ENCODE measurements at places on chromosomes 4 and X. TPM values are rescaled to one million over a fixed set of nuclear protein-coding genes. Genes with fewer than 3 reads are reported as not detected.

Gene SMIM20
- total RNA-seq, result 48.7 TPM

Gene CT83
- not detected for total RNA-seq

Gene DOK7
- total RNA-seq, result under 0.01 TPM

Gene NLGN4X
- under 0.01 TPM for total RNA-seq

Gene NRK
- 0.77 TPM for total RNA-seq

Gene NKX3-2
- total RNA-seq, result 1.3 TPM

Gene GBA3
- total RNA-seq, result under 0.01 TPM

Gene RTL3
- total RNA-seq, result not detected

Gene IL3RA
- not detected for total RNA-seq

Gene GAGE12J
- total RNA-seq, result not detected

Gene RBMXL3
- total RNA-seq, result not detected

Gene CDS1
- 0.26 TPM for total RNA-seq

Gene LDB2
- total RNA-seq, result 40.6 TPM

Gene PASD1
- total RNA-seq, result not detected

Gene EFHC2
- total RNA-seq, result 0.77 TPM

Gene MAGEA8
- total RNA-seq, result not detected

Gene CXorf49
- not detected for total RNA-seq

Gene SLC25A14
- 8.0 TPM for total RNA-seq

Gene TMPRSS11B
- not detected for total RNA-seq

Gene KCND1
- total RNA-seq, result 1.3 TPM

Gene CLCN3
- total RNA-seq, result 61.6 TPM

Gene KLKB1
- total RNA-seq, result 0.26 TPM

Gene P2RY8
- not detected for total RNA-seq

Gene GEMIN8
- 20.1 TPM for total RNA-seq

Gene UGT2A1
- total RNA-seq, result not detected

Gene CTAG1A
- total RNA-seq, result not detected

Gene FHIP1A
- total RNA-seq, result under 0.01 TPM

Gene HSD17B10
- total RNA-seq, result 46.0 TPM

Gene COX7B2
- not detected for total RNA-seq

Gene NONO
- 355 TPM for total RNA-seq

Gene VSIG4
- total RNA-seq, result not detected

Gene C4orf54
- total RNA-seq, result under 0.01 TPM

Gene AFF2
- under 0.01 TPM for total RNA-seq

Gene SPIN3
- 11.0 TPM for total RNA-seq

Gene CD99L2
- 36.2 TPM for total RNA-seq

Gene ABCE1
- 76.8 TPM for total RNA-seq

Gene VSIG1
- total RNA-seq, result not detected

Gene MTCP1
- 16.0 TPM for total RNA-seq
